ENCODE measurements at places on chromosomes 3 and 15.

DNA sequence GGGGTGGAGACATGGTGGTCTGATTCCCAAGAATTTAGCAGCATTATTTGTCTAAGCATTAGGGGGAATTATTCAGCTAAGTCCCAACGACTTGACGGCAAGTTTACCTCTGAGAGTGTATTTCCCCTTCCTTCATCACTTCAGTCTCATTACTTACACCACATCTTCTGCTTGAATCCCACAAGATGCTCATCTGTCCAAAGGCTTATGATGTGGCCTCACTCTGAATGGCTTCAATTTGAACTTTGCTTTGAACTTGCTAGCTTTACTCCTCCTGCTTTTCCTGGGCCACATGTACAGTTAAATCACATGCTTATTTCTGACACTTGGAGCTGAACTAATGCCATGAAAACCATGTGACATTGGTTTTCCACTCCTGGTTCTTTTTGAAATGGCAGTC, 231.3 kb upstream of the SATB1 start:
- no peak for DNase-seq

GRCh38 chr3:195868866-195869412, 39.4 kb downstream of the TNK2 start:
- no peak for DNase-seq

DNA sequence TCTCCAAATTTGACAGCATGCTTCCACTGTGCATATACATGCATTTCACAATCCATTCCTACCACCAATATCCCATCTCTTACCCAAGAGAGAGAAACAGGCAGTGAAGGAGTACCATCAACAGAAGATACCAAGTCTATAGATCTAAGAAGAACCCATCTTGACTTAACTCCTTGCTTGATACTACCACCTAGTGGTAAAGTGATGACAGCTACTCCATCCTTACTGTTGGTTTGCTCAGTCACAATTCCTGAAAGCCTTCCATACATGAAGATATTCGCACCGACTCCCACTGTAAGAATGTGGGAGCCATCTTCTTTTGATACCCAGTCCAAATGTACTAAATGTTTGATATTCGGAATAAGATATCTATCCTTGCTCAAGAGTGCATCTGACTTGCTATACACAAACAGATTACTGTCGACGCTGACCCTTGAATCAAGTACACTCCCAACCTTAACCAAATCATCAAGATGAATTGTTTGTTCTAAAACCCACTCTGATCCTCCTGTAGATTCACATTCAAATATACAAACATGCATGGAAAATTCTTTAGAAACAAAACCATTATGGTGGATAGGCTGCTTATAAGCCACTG, 123.1 kb downstream of the DMXL2 start:
- peak; percentile 26 for DNase-seq

GRCh38 chr15:75532413-75533250, 46.5 kb downstream of the PTPN9 start:
- peak; percentile 30 for DNase-seq

- DNase-seq = no peak
Measured at GRCh38 chr3:122967765-122968164, 59.8 kb downstream of the SEMA5B start.

- DNase-seq = no peak
Measured at GRCh38 chr15:75651810-75652543, 4.3 kb downstream of the SNX33 start.

GRCh38 chr3:13066236-13066635, 7.0 kb downstream of the IQSEC1 start:
- DNase-seq = no peak

DNA sequence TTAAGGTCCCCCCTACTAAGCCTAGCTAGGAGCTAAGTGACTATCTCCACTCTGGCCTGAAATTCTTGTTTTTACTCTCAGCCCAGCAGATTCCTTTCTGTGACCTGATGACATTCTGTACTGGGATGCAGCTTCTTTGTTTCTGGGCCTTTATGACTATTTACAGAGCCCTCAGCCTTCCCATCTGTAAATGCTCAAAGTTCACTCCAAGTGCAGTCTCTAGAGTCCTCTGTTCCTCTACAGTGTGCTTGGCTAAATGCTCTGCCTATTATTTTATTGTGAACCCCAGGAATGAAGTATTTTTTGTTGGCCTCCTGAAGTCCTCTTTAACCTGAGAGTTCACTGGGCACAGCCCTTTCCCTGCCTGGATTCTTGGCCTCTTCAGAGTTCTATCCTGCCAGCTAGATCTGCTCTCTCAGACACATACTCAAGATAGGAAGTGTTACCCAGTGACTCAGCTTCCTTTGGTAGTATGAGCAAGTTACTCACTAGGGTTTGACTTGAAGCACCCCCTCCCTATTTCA, 278.1 kb upstream of the P2RY1 start:
- no peak for DNase-seq

DNA sequence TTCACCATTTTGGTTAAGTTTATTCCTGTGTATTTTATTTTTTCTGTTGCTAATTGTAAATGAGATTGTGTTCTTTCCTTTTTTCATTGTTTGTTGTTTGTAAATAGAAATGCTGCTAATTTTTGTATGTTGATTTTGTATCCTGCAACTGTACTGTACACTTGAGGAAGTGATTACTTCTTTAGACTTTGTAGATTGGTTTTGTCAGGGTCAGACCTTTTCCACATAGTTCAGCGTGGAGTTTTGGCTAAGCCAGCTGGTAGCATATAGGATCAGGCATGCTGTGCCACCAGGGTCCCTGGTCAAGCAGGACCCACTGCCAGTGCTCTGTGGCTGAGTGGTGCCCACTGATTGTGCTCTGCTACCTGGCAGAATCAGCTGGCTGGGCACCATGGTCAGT, 80.1 kb downstream of the CD200 start:
- DNase-seq = no peak

DNA sequence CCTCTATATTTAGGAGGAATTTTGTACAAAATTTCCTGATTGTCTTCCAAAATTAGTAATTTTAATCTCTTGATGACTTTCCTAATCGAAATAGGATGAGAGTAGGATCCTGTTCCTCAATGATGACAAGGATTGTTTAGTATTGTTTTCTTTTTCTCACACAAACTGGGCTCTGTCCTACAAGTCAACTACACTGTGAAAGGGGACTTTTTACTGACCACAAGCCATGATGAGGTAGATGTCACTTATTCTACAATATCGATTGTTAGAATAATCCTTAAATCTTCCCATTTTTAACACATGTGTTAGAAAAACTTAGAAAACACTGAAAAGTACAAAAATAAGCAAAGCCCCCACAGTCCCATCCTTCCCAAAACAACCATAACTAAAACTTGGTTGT, 35.8 kb upstream of the TSC22D2 start:
- no peak for DNase-seq

- DNase-seq = no peak
Measured at GRCh38 chr3:46460051-46460450, 4.7 kb downstream of the LTF start.

GRCh38 chr15:33194237-33194636, 277 bp downstream of the FMN1 start:
- DNase-seq = no peak

GRCh38 chr3:89490129-89490528, 382.7 kb downstream of the EPHA3 start:
- no peak for DNase-seq

- DNase-seq = no peak
Measured at GRCh38 chr3:59456852-59457485, 407.1 kb upstream of the CFAP20DC start.

DNA sequence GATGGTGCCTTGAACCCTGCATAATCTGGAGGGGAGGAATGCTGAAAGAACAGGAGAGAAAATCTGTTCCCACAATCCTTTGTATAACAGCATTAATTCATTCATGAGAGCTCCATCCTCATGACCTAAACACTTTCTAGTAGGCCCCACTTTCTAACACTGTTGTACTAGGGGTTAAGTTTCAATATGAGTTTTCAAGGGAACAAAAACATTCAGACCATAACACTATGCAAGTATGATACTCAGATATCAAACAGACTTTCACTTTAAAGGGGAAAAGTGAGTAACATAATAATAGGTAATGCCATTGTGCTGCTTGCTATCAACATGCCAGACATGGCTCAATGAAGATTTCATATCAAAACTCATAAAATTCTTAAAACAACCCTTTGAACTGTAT, 32.4 kb upstream of the PLSCR2 start:
- no peak for DNase-seq

DNA sequence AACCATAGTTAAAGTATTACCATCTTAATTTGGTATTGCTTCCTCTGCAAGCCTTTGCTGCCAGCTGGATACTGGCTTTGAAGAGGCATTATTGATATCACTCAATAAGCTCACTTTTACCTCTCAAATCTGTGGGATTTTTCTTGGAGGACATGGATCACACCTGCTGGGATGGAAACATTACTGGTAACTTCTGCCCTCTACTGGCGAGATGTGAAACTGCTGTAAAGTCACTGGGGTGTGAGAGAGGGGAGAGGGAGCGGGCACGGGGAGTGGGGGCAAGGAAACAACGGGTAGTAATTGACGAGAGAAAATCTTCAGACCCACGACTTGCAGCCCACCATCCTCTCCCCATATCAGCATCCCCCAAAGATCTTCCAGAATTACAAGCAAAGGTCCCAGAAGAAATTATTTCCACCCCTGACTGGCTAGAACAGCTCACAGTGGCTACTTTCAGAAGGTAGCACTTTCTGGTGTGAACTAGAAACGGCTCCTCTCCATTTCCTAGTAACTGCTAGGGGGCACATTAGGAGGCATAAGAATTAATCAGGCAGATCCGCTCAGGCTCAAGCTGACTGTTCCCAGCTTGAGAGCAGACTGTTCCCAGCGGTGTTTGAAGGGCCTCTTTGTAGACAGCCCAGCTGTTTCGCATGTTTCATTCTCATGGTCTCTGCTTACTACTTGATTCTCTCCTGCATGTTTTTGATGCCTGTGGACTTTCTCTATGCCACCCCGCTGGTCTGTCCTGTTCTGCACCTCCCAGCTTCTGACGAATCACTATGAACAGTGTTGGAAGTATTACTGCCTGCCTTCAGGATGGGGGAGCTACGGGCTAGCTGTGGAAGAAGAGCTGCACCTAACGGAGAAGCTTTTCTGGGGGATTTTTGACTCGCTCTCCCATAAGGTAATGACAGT, 230.4 kb upstream of the CHRM5 start:
- DNase-seq = peak; percentile 30

- no peak for DNase-seq
Measured at GRCh38 chr3:68751888-68752287, 180.5 kb downstream of the TAFA4 start.

DNA sequence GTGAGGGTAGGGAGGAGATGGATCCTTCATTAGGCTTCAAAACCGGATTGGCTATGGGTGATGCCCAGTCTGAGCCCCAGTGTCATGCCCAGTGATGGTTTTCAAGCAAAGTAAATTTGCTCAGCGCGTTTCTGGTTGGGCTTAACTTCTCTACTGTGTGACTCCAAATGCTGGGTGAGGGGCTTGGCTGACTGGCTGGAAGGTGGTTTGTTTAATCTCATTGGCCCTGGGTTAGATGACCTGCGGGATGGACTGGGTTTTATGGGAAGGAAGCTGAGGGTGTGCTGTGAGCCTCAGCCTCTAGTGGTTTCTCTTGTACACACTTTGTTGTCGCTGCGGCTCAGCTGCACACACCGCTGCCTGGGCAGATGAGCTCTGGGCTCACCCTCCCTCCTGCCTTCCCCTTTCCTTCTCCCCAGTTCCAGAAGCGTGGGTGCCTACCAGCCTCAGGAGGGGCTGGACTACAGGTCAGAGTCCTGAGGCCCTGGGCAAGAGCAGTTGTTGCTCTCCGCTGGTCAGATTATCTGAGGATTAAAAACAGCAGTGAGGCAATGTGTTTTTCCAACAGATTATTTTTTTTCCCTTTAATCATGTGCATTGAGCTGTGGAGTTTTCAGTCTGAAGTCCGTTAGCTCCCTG, 18.6 kb downstream of the PDIA5 start:
- no peak for DNase-seq

- DNase-seq = no peak
Measured at GRCh38 chr3:14991818-14992612, 44.6 kb downstream of the NR2C2 start.

DNA sequence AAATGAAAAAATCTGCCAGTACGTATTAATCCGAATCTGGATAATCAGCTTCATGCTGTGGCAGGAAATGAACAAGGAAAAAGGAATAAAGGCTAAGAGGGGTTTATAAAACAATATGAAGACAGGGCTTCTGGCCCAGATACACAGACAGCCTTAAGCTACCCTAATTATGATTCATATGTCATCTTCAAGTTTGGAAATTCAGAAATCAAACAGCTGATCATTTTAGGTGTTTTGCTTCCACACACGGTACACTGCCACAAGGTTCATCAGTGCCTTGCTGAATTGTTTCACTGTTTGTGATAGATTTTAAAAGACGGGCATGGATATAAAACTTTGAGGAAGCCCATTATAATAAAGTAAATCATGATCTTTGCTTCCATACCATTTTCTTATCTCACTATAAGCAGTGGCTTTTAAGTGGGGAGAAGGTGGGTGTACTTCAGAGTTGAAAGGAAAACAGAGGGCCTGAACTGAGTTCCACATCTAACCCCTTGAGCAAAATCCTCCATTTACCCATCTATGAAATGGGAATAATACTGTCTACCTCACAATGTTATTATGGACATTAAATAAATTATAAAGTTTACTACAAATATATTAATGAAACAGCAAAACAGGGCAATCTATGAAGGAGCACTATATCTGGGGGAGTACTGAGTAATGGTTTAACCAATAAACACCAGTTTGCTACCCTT, 15.7 kb downstream of the GTPBP8 start:
- no peak for DNase-seq

DNA sequence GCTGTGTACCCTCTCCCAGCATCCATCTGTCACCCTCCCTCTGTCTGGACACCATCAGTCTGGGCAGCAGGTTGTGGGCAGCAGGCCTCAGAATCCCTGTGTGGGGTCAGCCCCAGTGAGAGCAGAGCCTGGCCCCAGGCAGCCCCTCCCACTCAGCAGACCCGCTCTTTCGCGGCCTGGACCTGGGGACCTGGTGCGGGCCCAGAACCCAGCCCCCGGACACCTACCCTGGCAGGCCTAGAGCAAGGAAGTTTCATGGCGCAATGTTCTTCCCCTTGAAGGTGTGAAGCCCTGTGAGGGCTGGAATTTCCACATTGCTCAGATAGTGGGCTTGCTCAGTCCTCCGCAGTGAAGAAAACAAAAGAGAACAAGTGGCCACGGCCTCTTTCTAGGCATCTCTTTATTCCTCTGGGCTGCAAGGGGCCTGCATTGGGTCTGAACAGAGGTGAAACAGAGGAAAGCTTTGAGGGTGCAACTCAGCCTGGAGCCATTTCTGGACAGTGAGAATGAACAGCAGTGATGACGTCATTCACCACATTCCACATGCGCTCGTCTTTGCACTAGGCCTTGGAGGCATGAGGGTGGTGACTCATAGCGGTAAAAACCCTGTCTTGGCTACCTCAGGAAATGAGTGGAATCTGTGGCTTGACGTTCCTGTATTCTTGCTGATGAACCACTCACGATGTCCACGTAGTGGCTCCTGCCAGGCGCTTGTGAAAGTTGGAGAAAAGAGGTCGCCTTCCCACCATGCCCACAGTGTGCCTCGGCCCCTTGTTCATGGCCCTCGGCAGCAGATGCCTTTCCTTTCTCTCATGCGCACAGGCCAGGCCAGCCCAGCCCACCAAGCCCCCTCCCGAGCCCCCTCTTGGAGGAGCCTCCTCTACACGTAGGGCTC, 66.1 kb downstream of the SLC30A4 start:
- peak; percentile 95 for DNase-seq

Data from SJSA1 (cell line).